MCF 10A (cell line): ENCODE measurements at places on chromosomes 13 and 19.

GRCh38 chr19:48351341-48351752, 12.4 kb downstream of the TMEM143 start:
- DNase-seq = peak; percentile 74

DNA sequence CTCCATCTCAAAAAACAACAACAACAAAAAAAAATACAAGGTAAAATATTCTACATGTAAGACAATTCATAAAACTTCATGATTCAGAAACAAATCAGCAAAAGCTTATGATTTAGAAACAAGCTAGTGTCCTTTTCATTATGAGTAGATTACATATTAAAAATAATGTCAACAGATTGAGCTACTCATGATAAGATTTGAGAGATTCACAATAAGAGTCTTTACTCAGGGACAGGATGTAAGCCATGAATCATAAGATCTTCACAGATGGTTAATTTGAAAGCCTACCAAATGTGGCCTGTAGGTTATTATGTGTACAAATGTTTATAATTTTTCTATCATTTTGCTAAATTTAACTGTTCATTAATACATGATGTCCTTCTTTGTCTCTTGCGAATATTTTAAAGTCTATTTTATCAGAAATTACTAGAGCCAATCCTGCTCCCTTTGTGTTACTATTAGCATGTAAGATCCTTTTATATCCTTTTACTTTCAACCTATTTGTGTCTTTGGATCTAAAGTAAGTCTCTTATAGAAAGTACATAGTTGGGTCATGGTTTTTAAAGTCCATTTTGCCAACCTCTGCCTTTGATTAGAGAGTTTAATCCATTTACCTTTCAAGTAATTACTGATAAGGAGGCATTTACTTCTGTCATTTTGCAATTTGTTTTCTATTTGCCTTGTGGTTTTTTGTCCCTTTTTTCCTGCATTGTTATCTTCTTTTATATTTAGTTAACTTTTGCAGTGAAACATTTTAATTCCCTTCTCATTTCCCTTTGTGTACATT, 68.3 kb upstream of the RXFP2 start:
- DNase-seq = no peak

DNA sequence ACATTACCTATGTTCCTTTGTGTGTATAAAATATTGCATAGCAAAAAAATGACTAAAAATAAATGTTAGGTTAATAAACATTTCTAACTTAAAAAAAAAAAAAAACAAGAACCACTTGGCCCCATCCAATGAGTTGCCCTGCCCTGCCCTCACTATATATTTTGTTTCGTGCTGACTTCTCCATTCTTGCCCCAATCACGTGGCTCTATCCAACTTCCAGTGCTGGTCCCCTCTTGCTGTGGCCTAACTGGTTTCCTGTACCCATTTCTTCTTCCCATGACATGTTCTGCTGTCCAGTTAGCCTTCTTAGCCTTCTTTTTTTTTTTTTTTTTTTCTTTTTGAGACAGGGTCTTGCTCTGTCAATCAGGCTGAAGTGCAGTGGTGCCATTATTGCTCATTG, 151.6 kb downstream of the FOXO1 start:
- DNase-seq = no peak

GRCh38 chr13:110000534-110001345, 214.4 kb upstream of the IRS2 start:
- DNase-seq = no peak

GRCh38 chr19:11256189-11256588, 6.1 kb downstream of the DOCK6 start:
- DNase-seq = no peak

- DNase-seq = no peak
Measured at GRCh38 chr19:7489609-7490044, 792 bp upstream of the PEX11G start.

GRCh38 chr13:58300224-58300623, 668.7 kb downstream of the PCDH17 start:
- DNase-seq = no peak

- no peak for DNase-seq
Measured at GRCh38 chr19:14349426-14349825, 31.8 kb upstream of the ADGRE5 start.

DNA sequence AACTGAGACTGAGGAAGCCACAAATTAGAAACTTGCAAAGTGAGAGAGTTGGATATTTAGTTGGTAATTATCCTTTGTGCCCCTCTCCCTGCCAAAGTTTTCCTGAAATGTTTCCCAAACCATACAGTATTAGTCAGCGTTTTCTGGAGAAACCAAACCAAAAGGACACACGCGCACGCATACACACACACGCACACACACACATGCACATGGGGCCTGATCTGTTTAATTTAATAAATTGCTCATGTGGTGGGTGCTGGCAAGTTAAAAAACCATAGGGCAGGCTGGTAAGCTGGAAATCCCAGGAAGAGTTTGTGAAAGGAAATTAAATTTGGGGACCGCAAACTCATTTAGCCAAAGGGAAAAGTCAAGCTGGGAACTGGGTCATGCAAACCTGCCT, 11.7 kb upstream of the CYSLTR2 start:
- no peak for DNase-seq

DNA sequence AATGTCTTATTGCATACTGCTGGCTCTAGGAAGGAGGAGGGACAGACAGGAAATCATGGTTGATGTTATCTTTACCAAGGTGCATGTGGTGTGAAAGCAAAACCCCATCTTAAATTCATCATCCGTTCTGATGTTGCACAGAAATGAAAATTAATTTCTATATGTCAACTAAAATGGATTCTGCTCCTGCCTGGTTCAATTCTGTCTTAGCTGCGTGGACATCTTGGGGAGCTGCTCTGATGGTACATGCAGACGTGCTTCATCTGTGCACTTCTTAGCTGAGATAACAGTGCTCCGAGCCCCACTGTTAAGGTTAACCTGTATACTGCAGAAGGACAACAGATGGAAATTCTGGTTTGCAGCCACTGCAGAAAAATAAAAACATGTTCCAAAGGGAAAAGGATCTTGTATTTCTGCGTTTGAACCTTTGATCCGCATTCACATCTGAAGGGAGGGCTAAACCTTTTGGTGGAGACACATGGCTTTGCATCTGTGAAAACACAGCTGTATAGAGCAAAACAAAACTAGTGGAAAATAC, 155.6 kb downstream of the TM9SF2 start:
- DNase-seq = no peak

DNA sequence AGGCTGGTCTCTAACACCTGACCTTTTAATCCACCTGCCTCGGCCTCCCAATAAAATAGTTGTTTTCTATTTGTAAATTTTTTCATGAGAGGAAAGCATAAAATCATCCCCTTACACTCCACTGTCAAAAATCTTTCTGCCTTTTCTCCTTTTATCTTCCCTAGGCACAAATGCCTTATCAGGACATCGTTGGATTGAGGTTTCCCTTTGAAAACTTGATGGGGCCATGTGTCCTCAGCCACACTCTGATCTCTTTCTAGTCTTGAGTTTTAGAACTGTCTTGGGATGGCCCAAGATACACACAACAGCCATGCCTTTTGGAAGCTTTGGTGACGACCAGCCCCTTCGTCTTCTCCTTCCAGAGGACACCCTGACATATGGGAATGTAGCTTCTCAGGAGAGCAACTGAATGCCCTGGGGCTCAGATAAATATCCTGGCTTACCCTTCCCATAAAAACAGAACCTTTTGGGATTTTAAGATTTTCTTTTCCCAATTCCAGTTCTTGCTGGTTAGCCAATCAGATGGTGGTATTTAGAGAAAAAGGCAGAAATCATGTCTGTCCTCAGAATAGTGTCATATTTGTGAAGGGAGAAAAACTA, 112.4 kb downstream of the ZNF429 start:
- no peak for DNase-seq

DNA sequence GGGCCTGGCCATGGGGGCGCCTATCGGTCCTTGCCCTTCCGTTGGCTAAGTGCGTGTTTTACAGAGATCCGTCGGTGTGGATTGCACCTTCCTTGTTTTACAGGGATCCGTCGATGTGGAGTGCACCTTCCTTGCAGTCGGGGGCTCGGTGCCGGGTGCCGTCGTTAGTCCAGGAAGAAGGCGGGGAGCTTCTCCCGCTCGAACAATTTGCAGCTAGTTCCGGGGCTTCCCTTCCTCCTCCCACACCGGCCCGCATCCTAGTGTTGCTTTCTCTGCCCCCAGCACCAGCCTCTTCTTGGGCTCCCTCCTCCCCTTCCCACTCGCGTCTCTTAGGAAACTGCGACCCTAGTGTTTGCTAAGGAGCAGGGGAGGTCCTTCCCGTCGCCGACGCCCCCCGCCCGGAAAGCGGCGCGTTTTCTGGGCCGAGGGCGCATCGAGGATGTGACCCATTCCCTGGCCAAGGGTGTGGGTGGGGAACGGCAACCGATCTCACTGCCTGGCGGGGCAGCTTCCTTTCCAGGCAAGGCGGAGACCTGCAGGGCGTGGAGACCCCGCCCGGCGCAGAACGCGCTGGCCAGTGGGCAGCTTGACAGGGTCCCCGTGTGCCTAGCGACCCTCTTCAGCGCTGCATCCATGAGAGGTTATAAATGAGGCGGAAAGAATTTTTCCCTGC, 75.7 kb upstream of the ZNF91 start:
- DNase-seq = no peak

DNA sequence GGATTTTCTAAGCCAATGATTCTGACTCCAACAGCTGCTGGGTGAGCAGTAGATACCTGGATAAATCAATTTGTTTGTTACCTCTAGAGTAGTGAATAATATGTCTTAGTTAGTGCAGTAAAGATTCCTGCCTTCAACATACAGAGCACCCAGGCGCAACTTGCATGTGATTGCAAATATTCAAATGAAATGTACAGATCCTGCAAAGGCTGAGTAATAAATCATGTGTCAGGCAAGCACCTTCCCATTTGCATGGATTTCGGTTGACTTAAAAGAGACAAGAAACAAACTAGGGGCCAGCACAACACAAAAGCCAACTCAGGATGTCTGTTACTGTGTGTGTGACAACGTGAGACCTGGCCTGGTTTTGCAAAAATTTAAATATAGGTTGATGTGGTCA, 79.7 kb downstream of the TNFSF11 start:
- DNase-seq = no peak

DNA sequence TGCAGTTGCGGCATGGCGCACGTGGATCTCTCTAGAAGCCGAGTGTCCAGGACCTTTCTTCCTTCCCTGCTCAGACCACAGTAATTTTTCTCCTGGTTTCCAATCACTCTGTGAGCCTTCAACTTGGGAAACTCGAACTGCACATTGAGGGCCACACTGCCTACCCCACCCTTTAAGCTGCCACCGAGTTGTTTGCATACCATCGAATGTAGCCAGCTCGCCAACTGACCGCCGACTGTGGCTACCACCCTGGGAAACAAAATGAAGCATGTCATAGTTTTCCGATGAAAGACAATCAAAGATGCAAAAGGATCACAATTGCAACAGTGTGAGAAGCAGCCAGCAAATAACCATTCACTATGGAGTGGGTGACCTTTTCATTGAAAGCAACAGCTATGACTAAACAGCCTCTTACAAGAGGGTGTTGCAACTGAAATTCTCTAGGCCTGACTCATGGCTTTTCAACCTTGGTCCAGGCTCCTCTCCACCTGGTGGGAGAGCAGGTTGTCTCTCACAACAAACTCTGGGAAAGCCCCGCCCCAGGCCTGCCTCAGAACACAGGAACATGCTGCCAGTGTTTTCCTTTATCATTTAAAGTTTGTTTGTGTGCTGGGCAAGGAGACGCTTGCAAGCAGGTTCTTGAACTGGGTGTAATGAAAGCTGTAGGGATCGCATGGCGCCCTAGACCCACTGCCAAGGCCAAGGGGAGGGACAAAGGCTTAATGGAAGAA, 141.7 kb upstream of the SERP2 start:
- DNase-seq = peak; percentile 99

DNA sequence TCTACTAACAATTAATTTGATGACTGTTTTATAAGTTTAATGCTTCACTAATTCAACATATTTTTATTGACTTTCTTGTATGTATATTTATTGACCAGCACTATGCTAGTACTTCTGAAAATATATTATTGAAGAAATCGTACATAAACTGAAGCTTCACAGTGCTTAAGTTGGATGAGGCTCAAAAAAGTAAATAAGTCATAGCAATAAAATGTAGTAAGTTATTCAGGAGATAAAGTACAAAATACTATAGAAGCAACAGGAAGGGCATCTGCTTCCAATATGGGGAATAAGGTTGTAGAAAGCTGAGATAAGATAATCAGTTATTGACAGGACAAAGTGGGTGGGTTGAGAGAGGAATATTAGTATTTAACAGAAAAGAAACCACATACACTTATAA, 944.9 kb upstream of the MIR17HG start:
- no peak for DNase-seq

DNA sequence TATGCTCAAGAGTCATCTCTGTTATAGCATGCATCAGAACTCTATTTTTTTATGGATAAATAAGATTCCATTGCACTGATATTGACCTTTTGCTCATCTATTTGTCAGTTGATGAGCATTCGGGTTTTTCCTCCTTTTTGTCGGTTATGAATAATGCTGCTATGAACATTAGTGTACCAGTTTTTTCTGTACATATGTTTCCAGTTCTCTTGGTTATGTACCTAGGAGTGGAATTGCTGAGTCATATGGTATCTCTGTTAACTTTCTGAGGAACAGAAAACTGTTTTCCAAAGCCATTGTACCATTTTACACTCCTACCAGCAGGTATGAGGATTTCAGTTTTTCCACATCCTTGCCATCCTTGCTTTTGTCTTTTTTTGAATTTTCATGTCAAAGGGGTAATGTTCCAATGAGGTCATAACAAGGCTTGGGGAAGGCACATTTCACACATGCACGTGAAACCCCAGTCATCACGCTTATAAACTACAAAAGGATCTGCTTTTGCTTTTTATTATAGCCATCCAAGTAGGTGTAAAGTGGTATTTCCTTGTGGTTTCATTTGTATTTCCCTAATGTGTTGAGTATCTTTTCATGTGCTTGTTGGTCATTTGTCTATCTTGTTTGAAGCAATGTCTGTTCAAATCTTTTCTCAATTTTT, 14.6 kb downstream of the KBTBD7 start:
- DNase-seq = peak; percentile 4

- no peak for DNase-seq
Measured at GRCh38 chr13:46909042-46909441, 12.2 kb upstream of the HTR2A start.

GRCh38 chr19:43774103-43774939, 6.5 kb downstream of the KCNN4 start:
- no peak for DNase-seq

DNA sequence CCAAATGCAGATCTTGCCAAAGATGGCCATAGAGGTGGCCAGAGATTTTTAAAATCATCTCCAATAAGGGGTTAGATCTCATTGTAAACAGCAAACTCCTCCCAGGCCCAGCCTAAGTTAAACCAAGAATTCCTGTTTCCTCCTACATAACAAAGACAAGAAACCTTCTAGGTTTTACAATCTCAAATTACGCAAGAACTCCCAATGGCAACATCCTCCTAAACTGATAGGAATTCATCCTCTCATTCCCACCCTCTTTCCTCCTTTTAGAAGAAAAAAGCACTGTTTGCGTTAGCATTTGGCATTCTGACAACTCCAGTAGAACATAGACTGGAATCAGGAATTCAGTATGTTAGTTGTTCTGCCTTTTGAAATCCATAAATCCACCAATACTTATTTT, 14.6 kb downstream of the PROSER1 start:
- peak; percentile 9 for DNase-seq

- no peak for DNase-seq
Measured at GRCh38 chr19:50668416-50668815, 19.2 kb downstream of the C19orf81 start.
